AG04449 (cell line): ENCODE measurements at places on chromosomes 6 and 20.
A peak's percentile ranks its signal among the peaks of the same experiment; 100 is the strongest.

DNA sequence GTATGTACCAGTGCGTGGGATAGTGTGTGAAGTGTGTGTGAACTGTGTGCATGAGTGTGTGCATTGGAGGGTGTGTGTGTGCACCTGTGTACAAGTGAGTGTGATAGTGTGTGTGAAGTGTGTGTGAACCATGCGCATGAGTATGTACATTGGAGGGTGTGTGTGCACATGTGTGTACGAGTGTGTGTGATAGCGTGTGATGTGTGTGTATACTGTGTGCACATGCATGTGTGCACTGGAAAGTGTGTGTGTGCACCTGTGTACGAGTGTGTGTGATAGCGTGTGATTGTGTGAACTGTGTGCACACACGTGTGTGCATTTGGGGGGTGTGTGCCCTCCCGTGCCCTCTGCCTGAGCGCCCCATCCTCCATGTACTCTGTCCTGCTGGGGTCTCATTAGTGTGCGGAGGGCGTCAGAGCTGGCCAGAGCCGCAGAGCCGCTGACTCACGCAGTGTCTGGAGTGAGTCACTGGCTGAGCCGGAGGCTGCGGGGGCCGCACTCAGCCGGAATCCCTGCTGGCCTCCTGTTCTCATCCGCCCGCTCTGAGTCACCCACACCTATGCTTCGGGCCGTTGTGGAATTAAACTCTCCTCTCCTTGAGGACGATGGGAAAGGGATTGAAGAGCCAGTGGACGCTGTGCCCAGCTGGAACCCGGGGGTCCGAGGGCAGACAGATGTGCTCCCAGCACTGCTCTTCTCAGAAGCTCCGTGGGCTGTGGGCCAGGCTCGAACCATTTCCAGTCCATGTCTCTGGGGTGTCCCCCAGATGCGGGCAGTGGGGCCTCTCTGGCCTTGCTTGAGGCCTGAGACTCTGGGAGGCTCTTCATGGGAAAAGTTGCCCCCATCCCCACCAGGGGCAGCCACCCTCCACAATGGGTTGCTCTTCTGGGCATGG, 27.3 kb upstream of the STX16 start:
- peak; percentile 79 for DNase-seq

- no peak for DNase-seq
Measured at GRCh38 chr20:21395051-21395665, 2.2 kb downstream of the NKX2-4 start.

DNA sequence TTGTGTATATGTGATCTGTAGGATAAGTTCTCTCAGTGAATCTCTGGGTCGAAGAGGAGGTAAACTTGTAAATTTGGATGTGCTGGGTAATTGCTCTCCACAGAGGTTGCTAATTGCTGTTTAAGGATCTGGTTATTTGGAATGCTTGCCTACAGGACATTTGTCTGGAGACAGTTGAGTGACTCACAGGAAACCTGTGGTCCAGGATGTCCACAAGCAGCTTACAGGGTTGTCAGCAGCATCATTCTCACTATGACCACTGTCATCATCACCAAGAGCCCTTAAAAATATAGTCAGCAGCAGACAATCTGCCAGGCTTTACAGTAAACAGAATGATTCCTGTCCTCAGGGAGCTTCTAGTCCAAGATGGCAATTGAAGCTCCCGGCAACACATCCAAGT, 31.2 kb upstream of the KCNK5 start:
- no peak for DNase-seq

- no peak for DNase-seq
Measured at GRCh38 chr6:24228681-24229255, 102.8 kb downstream of the NRSN1 start.

GRCh38 chr6:129599467-129599866, 110.5 kb downstream of the ARHGAP18 start:
- DNase-seq, result no peak

GRCh38 chr20:34530342-34530741, 14.1 kb downstream of the DYNLRB1 start:
- no peak for DNase-seq

DNA sequence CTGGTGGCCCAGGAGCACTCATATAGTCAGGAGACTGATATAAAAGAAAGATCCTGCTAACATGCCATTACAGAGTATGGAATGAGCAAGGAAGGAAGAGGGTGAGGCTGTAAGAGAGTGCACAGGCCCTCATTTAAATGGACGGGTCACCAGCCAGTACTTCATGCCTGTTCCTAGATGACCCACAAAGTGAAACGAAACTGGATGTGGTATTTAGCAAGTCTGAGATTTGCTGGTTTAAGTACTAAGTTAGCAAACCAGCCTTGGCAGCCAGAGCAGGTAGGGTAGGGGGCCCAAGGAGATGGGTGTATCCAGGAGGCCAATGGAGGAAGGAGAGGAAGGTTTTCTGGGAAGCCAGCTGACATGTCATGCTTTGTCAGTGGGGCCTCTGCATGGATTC, 15.9 kb downstream of the NT5E start:
- no peak for DNase-seq

DNA sequence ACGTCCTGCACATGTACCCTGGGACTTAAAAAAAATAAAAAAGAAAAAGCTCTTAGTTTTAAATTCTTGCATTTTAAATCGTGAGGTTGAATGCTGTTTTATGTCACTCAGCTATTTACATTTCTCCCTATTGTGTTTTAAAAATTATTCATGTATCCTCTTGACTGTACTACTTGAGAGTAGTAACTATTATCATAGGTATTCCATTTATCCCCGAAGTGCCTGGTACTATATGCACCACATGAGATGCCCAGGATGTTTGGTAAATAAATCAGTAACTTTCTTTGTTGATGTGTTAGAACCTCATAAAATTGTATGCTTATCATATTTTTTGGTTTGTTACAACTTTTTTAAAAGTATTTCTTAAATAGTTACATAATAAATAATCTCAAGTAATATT, 18.4 kb downstream of the MAP3K4 start:
- DNase-seq, result no peak

GRCh38 chr6:137692806-137693205, 174.3 kb upstream of the TNFAIP3 start:
- no peak for DNase-seq

DNA sequence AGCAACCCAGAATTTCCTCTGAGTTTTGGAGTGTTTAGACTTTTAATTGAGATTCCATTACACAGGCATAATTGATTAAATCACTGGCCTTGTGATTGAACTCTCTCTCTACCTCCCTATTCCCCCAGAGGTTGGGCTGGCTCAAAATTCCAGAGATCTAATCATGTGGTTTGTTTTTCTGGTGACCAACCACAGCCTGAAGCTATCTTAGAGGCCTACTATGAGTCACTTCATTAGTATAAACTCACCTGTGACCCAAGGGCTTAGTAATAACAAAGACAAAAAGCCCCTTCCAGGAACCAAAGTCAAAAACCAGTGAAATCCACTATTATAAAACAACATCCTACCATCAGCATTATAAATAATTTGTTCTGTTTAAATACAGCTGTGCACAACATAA, 992.5 kb upstream of the CITED2 start:
- DNase-seq, result no peak

DNA sequence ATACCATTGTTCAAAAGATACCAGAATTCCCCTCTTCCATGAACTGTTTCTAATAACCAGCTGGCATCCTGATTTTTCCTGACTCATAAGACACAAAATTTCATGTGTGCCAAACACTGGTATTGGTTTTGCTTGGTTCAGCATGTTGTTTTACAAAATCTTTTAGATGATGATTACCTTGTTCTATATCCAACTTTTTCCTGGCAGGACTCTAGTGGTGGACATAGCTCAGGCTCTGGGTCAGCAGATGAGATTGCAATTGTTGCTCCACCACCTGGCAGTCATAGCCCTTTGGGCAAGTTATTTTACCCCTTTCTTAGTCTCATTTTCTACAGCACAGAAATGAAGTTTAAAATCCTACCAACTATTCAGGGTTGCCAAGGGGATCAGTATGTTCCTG, 6.2 kb downstream of the TRIM38 start:
- DNase-seq, result no peak

DNA sequence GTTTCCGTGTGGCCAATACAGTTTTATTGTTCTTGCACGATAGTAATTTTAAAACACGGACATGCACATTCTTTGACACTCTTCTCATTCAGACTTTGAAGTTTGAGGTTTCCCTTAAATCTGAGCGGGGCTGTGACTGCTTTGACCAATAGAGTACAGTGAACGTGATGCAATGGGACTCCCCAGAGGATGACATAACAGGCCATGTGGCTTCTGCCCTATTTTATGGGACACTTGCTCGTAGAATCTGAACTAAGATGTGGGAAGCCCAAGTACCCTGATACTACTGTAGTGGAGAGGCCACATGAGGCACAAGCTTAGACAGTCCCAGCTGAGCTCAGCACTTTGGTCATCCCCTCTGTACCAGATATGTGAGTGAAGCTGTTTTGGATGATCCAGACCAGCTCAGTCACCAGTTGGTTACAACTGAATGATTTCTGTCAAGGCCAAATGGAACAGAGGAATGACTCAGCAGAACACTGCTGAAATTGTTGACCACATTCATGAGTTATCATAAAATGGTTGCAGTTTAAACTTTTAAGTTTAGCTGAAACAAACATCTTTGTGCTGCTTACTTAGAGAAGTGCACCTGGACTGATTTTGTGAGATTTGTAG, 279.4 kb downstream of the RFPL4B start:
- DNase-seq, result peak; percentile 17

GRCh38 chr6:108222504-108222903, 38.3 kb downstream of the SNX3 start:
- DNase-seq, result no peak

DNA sequence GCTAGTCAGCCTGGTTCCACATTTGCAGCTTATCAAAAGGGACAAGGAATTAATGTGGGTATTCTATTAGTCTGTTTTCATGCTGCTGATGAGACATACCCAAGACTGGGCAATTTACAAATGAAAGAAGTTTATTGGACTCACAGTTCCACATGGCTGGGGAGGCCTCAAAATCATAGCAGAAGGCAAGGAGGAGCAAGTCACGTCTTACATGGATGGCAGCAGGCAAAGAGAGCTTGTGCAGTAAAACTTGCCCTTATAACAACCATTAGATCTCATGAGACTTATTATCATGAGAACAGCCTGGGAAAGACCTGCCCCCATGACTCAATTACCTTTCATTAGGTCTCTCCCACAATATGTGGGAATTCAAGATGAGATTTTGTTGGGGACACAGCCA, 689.1 kb upstream of the MARCKS start:
- DNase-seq, result no peak

DNA sequence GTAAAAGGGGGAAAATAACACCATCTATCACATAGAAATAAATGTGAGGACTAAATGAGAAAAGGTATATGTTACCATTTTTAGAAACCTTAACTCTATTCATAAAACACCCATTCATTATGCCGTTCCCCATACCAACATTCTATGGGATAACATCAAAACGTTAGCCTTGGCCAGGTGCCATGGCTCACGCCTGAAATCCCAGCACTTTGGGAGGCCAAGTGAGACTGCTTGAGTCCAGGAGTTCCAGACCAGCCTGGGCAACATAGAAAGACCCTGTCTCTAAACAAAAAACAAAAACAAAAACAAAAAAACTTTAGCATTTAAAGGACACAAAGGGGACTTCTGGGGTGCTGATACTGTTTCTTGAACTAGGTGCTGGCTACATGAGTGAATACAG, 1.3 kb downstream of the PIGU start:
- DNase-seq, result no peak

DNA sequence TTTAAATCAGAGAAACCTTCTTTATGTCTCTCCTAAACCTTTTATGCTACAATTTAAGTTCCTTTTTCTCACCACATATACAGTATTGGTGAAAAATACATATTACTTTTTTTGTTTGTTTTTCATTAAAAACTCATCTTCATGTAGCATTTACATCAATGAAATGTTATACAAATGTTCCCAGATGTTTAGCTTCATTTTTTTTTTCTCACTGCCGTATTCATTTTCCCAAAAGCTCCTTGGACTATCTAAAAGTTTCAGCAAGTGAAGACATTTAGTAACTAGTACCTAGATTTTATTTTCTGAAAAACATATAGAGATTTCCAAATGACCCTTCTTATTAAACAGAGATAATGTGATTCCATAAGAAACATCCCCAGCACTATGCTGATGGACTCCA, 128.9 kb downstream of the BMP5 start:
- no peak for DNase-seq

DNA sequence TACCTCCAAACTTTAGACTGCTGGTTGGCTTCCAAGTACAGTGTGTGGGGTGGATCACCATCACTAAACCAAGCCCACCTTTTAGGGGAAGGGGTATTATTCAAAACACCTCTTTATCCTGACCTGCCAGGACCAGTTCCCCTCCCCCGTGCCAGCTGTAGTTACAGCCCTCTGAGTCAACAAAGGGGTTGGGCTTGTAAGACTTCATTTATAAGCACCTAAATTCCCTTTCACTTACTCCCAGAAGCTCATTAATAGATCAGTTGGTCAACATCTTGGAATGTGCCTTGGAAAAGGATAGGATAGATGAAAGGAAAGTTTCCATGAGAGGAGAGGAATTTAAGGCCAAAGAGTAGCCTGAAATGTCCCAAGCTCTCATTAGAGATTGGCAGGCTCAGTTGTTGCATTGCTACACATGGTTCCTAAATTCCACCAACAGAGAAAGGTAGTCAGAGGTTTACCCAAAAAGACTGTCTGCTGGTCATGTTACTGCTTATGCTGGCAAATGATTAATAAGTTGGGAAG, 59.2 kb downstream of the TNFAIP3 start:
- DNase-seq, result peak; percentile 77

DNA sequence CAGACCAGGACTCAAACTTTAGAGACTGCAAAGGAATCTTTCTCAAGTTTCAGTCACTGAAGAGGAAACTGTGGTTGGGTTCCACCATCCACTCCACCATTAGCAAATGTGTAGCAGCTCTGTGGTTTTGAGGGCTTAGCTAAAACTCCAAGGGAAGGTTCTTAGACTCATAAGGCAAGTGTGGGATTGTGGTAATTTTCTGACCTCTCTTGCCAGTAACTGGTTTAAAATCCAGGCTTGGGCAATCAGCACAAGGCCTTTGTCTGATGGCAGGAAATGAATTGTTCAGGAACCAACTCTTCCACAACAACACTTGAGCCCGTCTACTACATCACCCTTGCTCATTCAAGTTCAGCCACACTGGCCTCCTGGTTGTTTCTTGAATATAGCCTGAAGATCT, 68.6 kb upstream of the FBXL4 start:
- DNase-seq, result peak; percentile 47

DNA sequence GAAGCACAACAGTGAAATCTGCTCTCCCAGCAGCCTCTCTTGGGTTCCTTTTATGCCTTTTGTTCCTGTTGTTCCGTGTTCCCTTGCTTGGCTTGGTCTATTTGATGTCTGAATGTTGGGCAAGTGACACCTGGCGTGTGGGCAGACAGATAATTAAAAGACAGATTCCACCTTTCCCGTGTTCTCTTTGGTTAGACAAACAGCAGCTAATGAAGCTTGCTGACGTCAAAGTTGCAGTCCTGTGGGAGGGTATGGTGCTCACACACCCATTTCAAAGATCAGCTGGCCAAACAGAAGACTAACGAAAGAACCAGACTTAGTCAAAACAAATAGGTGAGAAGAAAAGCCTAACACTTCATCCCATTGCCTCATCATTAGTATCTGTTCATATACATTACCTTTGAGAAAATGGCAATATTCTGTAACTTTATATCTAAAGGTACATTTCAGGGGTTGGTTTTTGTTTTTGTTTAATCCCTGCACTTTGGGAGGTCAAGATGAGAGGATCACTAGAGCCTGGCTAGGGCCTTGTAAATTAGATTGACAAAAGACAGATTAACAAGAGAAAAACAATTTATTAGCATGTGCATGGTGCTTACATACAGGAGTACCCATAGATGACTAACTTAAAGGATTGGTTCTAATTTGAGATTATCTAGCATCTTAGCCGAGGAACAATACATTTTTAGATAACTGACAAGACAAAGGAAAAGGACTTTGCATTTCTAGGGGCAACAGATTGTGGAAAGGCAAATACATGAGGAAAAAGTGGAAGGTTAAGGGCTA, 48.9 kb upstream of the TNFRSF21 start:
- no peak for DNase-seq
